AG08396 (cell line): ENCODE measurements at places on chromosomes 12 and 14.

GRCh38 chr14:80718940-80719339 lies 222.6 kb downstream of the CEP128 start:
- no peak for DNase-seq

- DNase-seq = no peak
These were observed 57.2 kb upstream of the BEGAIN start for GRCh38 chr14:100644383-100644782.

- no peak for DNase-seq
These were observed 4.4 kb downstream of the CARMIL3 start for GRCh38 chr14:24055971-24056799.

GRCh38 chr12:18246066-18246465 lies 15.3 kb upstream of the PIK3C2G start:
- no peak for DNase-seq

DNA sequence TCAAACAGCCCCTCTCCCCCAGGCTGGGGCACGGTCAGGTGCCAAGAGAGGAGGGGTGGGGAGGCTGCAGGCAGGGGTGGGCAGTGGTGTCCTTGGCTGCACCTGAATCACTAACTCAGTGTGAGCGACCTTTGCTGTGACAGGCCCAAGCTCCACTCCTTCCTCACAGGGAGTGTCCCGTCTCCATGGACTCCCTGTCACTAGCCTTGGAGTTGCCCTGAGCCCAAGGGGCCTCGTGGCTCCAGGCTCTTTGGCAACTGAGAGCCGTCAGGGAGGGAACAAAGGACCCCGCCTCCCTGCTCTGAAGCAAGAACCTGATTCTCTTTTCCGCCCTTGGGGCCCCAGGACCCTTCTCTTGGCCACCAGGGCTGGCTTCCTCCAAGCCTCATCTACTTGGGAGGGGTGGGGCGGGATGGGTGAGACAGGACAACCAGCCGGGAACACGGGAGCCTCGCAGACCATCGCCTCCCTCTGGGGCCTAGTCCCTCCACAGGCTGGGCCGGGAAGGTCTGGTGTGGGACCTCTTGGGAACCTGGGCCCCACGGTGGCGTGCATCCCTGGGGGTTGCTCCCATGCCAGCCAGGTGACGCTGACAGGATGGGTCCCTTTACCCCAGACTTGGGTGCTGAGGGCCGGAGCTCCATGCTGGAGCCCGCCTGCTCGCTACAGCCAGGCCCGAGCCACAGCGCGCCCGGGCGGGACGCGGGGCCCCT lies 935 bp upstream of the ADSS1 start:
- DNase-seq = no peak

GRCh38 chr12:112214064-112214463 lies 88.7 kb downstream of the TRAFD1 start:
- DNase-seq = no peak

- DNase-seq = peak; percentile 64
These were observed 21.7 kb downstream of the TMBIM6 start for GRCh38 chr12:49763006-49763591.

GRCh38 chr14:50212726-50213125 lies 18.7 kb downstream of the SOS2 start:
- no peak for DNase-seq

- DNase-seq = no peak
These were observed 151.9 kb downstream of the EMP1 start for GRCh38 chr12:13348464-13348863.

- no peak for DNase-seq
These were observed 54.8 kb downstream of the FNTB start for GRCh38 chr14:65041434-65041915.

- no peak for DNase-seq
These were observed 49.1 kb downstream of the B4GALNT3 start for GRCh38 chr12:508795-509194.

GRCh38 chr12:94320109-94320508 lies 139.6 kb downstream of the CEP83 start:
- DNase-seq = no peak
